Activated CD8-positive, alpha-beta memory T cell treated with anti-CD3 and anti-CD28 coated beads for 48 hours (primary cell): ENCODE measurements at places on chromosomes 12 and 14.

DNA sequence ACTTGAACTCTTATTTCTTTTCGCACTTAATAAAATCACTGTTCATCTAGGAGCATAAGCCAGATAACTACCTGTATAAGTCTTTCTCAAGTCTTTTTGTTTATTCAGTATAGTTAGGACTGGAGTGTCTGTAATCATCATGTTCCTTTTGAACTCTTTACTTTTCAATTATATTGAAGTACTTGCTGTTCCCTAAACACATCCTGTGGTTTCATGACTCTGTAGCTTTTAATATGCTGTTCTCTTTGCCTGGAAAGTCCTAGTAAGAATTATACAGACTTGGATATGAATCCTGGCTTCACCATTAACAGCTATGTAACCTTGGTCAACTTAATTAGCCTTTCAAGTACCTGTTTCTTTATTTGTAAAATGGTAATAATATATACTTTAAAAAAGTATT, 88.2 kb downstream of the CCDC91 start:
- no peak for DNase-seq

DNA sequence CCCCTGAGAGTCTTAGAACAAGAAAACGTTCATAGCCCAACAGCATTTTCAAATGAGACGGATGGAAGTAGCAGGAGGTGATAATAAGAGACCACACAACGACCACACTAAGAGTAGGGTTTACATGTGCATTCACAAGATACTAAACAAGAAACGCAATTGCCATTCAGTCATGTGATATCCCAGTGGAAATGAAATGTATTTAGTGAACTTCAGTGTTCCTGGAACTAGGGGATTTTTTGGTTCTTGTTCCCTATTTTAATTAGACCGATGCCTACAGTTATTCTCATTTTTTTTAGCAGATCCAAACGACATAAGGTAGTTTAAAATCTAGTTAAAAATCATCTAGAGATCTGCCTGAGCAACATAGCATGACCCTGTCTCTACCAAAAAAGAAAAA, 150.0 kb downstream of the GPR65 start:
- DNase-seq: no peak

DNA sequence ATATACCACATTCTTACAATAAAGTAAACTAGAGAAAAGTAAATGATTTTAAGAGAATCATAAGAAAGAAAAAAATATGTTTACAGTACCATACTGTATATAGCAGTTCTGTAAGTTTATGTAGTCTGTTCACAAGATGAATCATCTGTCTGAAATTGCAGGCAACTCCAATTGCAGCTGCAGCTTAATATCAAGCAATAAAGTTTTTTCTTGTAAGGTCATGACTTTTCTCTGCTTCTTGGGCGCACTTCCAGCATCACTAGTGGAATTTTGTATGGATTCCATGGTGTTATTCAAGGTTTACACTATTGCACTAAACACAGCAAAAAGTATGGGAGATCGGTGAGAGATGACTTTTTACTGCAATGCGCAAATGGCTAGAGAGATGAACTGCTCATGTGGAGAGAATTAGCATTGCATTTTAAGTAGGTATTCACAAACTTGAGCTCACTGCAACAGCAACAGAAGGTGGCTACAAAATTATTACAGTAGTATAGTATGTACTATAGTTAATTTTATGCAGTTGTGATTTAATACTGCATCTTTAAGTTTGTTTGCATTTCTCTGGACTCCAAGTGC, 445.4 kb upstream of the OR4E1 start:
- DNase-seq: no peak

DNA sequence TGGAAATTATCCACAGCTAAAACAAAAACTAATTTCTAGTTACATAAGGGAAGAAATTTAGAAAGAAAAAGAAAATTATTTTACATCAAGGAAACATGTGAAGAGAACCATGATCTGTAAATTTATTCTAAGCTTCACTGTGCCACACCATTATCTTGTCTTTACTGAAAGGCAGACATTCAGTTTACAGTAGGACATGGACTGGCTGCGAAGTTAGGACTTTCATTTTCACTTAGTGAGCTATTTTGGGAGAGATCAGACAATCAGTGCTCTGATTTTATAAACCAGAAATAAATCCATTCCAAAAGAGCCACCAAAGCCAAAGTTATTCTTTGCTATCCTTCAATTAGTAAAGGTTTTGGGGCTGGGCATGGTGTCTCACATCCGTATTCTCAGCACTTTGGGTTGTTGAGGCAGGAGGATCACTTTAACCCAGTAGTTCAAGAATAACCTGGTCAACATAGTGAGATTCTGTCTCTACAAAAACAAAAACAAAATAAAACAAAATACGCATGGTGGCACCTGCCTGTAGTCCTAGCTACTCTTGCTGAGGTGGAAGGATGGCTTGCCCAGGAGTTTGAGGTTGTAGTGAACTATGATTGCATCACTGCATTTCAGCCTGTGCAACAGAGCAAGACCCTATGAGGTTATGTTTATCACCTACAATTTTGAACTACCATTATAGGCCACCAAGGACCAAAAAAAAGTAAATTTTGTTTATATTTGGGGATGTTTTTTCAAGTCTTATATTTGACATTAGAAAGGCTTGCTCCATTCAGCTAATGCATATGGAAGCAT, 1084.8 kb upstream of the ATXN7L3B start:
- DNase-seq: no peak

GRCh38 chr14:87005280-87005679, 987.7 kb downstream of the GALC start:
- DNase-seq: no peak

DNA sequence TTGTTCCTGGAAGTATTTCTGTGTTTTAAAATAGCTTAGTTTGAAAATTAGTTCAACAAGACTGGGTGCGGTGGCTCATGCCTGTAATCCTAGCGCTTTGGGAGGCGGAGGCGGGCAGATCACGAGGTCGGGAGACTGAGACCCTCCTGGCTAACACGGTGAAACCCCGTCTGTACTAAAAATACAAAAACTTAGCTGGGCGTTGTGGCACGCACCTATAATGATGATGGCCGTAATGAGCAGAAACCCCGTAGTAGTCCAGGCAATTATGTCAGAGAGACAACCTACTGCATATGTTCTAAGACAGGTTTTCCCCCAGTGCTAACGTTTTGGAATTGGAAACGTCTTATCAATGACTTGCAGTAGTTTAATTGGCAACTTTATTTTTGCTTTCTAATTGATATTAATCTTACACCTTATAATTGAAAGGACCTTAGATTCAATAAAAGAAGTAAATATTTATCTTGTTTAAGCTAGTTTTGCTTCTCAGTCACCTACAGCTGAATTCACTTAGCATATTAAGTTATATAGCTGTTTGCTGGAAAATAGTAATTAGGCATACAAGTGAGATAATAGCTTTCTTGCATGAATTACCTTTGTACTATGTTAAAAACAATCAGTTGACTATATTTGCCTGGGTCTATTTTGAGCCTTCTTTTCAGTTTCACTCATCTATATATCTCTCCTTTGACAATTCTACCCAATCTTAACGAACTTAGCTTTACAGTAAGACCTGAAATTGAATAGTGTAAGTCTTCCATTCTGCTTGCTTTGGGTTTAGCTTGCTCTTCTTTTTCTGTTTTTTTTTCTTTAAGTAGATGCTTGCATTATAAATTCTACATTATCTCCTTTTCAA, 15.6 kb downstream of the CLECL1 start:
- DNase-seq: no peak

- DNase-seq: no peak
Measured at GRCh38 chr14:51928568-51928967, 60.8 kb upstream of the RTRAF start.

GRCh38 chr14:104405360-104406226, 174.0 kb upstream of the C14orf180 start:
- DNase-seq: no peak
